ENCODE measurements at places on chromosomes 11 and 22.
A peak's percentile ranks its signal among the peaks of the same experiment; 100 is the strongest.

GRCh38 chr11:78139422-78140391 is at the start of gene ALG8:
ALG8 (minus strand) TSS chr11:78139626; CDS start chr11:78139588, 38 bp downstream.
- DNase-seq, result peak; percentile 98

DNA sequence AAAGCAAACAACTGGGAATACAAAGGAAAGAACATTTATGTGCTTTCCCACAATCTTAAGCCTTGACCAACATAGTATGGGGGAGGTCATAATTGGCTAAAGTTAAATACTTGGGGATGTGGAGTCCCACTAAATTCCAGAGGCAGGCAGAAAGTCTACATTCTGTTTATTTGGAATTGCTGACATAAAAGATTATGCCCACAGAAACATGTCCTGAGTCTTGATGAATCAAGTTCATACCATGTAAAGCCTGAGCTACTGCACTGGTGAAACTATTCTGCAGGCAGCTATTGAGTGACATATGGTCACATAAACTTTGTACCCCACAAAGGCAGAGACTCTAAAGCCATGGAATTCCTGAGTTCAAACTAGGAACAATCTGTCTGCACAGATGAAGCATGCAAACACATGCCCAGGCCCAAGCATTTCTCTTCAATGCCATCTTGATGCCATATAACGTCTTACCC is 69.9 kb upstream of the CHRM4 start:
- no peak for DNase-seq

GRCh38 chr22:46026899-46027210 is 49.9 kb upstream of the WNT7B start:
- DNase-seq, result no peak

DNA sequence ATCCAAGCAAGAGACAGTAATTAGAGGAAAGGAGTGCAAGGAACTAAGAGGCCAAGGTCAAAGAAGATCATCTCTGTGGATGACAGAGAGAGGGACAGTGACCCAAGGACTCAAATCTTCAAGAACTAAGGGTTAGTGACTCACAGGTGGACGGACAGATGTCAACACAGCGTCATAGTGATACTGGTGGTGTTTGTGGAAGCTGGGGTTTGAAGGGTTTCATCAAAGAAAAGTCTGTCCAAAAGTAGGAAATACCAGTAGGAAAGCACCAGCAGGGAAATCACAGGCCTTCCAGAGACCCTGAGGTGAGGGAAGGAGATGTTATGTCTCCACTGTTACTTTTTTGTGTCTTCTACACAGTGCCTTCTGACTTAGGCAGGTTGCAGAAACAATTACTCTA is 32.2 kb downstream of the IL10RA start:
- DNase-seq, result no peak

DNA sequence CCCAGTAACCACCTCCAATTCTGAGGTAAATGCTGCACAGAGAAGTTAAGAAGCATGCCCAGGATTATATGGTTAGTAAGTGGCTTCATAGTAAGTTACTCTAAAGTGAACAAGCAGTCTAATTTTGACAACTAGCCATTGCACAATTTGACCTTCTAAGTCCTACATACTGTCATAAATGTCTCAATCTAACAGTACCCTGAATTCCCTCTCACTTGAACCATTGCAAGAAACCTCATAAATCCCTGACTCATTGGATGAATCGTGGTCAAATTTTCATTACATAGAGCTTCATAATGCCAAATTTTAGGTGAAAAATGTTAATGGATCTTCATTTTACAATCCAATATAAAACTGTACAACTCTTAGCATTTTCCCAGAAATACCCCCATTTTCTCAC is 217.3 kb upstream of the GRIA4 start:
- DNase-seq, result no peak

Data from stimulated activated CD8-positive, alpha-beta memory T cell treated with anti-CD3 and anti-CD28 coated beads, Interleukin-4, amount 100 ng/mL, for 48 hours (primary cell).